Retinal pigment epithelial cell (primary cell): ENCODE measurements at places on chromosomes 4 and X.

DNA sequence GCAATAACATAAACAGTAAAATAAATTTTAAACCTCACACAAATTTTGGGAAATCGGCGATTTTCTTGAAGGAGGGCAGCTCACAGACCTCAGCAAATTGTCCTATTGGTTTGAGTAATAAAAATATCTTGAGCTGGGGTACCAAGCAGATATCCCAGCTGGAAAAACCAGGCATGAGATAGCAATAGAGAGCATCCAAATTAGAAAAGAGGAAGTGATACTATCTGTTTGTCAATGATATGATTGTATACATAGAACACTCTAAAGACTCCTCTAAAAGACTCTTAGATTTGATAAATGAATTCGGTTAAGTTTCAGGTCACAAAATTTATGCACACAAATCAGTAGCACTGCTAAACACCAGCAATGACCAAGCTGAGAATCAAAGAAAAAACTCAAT lies 90.5 kb upstream of the ACTRT1 start:
- DNase-seq = no peak

DNA sequence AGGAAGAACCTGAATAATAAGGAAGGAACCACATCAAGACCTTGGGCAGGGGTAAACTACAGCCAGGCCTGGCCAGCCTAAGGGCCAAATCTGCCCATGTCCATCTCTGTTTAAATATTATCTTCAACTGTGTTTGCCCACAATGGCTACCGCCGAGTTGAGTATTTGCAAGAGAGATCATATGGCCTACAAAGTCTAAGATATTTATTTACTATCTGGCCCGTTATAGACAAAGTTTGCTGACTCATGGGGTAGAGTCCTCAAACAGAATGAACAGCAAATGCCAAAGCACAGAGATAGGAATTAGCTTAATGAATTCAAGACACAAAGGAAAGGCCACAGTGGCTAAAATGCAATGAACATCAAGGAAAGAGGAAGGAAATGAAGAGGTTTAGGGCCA lies 44.8 kb downstream of the RPS6KA3 start:
- DNase-seq = no peak

DNA sequence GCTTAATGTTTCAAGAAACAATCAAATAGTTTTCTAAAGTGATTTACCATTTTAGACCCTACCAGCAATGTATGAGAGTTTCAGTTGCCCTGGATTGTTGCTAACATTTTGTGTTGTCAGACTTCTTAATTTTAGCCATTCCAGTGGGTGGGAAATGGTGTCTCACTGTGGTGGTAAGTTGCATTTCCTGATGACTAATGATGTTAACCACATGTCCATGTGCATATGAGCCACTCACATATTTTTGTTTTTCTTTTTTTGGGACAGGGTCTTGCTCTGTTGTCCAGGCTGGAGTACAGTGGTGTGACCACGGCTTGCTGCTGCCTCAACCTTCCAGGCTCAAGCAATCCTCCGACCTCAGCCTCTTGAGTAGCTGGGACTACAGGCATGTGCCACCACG lies 48.3 kb downstream of the MED28 start:
- no peak for DNase-seq

- DNase-seq = no peak
These were observed 112.7 kb downstream of the DHX15 start for GRCh38 chr4:24471486-24472160.

GRCh38 chrX:151675121-151675746 lies 20.0 kb upstream of the PRRG3 start:
- no peak for DNase-seq
